GDM1 (cell line): ENCODE measurements at places on chromosomes 1 and 21.

- DNase-seq: no peak
Observed at GRCh38 chr1:8892026-8892425, 13.5 kb upstream of the ENO1 start.

- no peak for DNase-seq
Observed at GRCh38 chr1:93518516-93518915, 70.6 kb downstream of the FNBP1L start.

DNA sequence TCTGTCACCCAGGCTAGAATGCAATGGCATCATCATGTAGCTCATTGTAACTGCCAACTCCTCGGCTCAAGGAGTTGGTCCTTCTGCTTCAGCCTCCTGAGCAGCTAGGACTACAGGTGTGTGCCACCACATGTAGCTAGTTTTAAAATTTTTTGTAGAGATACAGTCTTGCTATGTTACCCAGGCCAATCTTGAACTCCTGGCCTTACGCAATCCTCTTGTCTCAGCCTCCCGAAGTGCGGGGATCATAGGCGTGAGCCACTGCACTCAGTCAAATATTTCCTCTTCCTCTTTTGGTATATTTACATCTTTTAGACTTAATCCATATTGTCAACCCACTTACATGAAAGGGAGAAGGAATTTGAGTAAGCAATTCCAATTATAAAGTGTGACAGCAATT, 121.1 kb downstream of the EVI5 start:
- no peak for DNase-seq

DNA sequence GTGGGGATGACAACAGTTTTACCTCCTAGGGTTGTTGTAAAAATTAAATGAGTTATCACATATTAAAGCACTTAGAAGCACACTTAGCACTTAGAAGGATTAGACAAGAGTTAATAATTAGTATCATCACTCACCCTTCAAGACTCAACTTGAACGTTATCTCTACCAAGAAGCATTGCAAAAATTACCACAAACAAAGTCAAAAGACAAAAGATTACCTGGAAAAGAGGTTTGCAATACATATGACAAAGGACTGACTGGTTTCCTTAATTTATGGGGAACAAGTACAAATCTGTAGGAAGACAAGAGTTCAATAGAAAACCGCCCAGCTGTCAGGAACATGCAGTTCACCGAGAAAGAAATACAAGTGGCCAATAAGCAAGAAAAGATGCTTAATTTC, 93.3 kb upstream of the ATP1A1 start:
- no peak for DNase-seq

GRCh38 chr1:54816130-54816529, 15.0 kb upstream of the TTC22 start:
- DNase-seq: no peak

- DNase-seq: no peak
Observed at GRCh38 chr1:230370109-230370508, 56.0 kb downstream of the PGBD5 start.

DNA sequence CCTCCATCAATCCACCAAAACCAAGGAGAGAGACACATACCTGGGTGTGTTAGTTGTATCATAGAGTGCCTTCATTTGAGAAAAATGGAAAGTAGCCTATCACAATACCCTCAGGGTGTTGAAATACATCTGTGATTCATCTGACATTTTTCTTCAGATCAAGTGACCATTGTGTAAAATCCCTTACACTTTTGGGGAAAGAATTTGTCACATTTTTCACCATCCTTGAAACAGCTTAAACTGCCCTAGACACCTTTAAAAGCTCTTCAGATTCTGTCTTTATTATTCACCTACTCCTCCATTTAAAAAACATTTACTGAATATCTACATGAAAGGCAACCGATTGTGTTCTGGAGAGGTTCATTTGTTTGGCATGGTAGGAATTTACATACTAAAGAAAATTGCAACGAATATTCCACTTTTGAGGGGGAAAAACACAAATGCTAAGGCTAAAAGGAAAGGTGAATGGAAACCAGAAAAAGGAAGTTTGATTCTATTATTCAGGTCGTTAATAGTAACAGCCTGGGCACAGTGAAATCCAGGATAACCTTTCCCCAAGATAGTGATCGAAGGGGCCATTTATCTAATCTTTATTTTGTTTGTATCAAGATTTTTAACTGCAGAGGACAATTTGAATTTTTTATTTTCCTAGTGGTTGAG, 70.4 kb upstream of the SAMSN1 start:
- DNase-seq: no peak

GRCh38 chr1:1157914-1158710, 15.6 kb upstream of the TTLL10 start:
- no peak for DNase-seq

DNA sequence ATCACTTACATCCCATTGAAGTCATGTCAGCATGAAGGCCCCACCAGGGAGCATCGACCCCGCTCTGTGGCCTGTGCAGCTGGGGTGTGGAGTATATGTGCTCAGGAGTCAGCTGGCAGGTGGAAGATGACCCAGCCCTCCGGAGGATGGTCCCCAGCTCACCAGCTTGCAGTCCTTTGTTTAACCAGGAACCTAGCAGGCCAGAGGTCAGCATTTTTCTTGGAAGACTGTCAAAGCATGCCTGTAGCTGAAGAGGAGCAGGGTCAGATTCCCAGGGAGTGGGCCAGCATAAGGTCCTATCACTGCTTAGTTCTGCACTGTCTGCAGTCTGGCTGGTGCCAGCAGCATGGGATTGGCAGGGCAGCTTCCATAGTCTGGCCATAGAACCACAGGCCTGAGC, 12.7 kb downstream of the NFASC start:
- no peak for DNase-seq

DNA sequence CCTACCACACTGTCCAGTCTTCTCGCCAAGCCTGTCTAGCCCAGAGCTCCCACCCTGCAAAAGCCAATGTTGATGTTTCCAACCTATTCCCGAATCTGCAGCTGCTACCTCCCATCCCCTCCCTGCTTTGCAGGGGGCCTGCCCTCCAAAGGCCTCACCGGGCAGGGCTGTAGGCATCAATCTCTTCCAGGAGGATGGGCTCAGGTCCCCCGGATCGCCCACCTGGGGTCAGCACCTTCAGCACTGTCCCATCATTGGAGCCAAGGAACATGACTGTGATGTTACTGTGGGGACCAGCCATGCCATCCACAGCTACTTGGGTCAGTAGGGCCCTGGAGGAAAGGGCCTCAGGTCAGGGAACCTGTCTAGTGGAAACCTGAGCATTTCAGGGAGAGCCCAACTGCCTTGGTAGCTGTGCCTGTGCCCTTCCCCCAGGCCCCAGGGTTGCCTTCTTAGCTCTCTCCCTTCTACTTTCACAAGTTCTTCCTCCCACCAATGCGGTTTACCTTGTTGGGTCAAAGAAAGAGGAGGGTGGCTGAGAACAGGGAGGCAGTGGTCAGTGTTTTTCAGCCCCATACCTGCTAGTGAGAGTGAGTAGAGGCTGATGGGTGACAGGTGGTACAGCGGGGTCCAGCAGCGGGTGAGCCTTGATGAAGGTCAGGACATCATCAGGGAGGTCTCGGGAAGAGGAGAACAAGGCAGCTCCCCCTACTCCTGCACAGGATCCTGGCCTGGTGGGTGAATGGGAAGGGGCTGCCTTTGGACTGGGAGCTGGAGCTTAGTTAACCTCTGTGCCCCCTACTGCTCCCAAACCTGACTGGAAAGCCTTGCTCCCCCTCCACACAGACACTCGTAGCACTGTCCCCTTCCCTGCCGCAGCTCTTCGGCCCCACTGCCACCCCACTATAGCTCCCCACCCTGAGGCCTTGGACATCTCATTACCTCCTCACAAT, 10.7 kb downstream of the SEMA6C start:
- no peak for DNase-seq

GRCh38 chr1:228921481-228921880, 186.2 kb downstream of the RHOU start:
- DNase-seq: peak; percentile 59

GRCh38 chr1:62997884-62998283, 214.0 kb downstream of the ATG4C start:
- DNase-seq: no peak

GRCh38 chr1:236280438-236281197, 1.1 kb downstream of the ERO1B start:
- DNase-seq: no peak

GRCh38 chr1:145992958-145993617, 3.3 kb downstream of the TXNIP start:
- no peak for DNase-seq

DNA sequence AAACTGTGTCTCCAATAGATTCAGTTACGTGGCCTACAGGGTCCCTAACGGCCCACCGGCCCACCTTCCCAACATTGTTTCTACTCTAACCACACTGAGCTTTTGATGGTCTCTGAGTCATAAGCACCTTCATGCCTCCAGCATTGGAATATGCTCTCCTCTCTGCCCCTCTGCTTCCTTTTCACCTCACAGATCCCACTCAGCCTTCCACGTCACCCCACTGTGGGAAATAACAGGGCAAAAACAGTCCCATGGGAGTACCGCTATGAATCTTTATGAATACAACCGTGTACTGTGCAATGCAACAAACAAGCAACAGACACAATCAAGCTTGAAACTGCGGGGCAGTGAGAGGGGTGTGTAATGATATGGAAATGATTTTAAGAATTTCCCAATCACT, 5.3 kb upstream of the SARS1 start:
- DNase-seq: no peak

DNA sequence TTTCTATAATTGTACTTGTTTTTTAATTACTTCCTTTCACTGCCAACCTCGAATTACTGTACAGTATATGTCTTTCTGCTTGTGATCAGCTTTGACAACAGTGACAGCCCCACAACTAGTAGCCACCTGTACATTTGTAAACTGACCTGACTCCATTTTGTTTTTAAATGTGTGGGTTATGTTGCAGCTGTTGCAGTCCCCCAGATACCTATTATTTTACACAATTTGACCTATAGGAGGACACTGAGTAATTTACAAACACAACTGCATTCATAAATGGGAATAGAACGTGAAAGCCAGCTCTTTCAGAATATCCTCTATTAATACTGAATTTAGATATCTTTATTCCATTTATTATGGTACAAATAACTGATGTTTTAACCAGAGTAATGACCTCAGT, 2.5 kb upstream of the VAMP3 start:
- no peak for DNase-seq

GRCh38 chr1:174406421-174406820, 41.3 kb upstream of the GPR52 start:
- no peak for DNase-seq

- DNase-seq: no peak
Observed at GRCh38 chr1:201636510-201636971, 97.6 kb downstream of the NAV1 start.

DNA sequence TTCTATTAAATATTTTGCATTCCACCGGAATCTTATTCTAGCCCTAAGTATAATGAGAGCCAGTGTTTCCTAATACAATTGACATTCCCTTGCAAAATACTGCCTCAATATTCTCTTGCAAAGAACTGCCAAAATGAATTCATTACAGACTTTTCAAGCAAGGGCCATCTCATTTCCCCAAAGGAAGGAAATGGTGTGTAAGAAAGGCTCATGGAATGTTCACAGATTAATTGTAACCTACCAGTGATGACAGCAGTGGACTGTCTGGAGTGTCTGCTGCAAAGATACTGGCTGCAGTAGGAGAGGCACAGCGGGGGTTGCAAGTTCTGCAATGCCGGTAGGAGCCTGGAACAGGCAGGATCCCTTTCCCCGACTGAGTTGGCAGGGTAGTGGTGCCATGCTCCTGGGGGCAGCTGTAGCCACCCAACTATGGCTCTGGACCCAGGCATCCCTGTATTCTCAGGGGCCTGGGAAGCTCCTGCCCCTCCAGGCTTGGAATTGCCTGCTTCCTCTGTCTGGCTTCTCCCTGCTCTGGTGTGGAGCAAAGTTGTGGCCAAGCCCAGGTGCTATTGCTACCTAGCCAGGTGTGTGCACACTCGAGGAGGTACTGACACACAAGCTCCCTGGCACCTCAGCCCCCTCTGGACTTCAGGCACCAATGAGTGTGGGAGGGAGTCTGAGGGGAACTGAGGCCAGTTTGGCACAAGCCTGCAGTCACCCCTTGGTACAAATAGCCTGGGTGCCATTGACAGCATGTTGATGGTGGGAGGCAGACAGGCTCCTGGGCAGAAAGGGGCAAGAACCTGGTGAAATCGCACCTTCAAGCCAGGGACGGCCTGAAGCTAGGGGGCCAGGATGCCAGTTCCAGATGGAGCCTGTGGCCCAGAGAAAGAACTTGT, 1371.0 kb downstream of the KCNT2 start:
- no peak for DNase-seq

- DNase-seq: no peak
Observed at GRCh38 chr1:94398356-94398755, 19.8 kb upstream of the ABCD3 start.

GRCh38 chr1:10799726-10800125, 3.3 kb upstream of the CASZ1 start:
- no peak for DNase-seq
